CD4-positive, CD25-positive, alpha-beta regulatory T cell (primary cell): ENCODE measurements at places on chromosomes 5 and 9. TPM values are rescaled to one million over a fixed set of nuclear protein-coding genes. Genes with fewer than 3 reads are reported as not detected.

GRCh38 chr5:14440223-14440581, 141.4 kb upstream of the OTULINL start:
- no peak overlapping the region for H3K4me3 ChIP-seq
- no peaks in the 10 kb centered on the region for H3K27me3 ChIP-seq
- H3K36me3 ChIP-seq = no peaks in the 10 kb centered on the region

DNA sequence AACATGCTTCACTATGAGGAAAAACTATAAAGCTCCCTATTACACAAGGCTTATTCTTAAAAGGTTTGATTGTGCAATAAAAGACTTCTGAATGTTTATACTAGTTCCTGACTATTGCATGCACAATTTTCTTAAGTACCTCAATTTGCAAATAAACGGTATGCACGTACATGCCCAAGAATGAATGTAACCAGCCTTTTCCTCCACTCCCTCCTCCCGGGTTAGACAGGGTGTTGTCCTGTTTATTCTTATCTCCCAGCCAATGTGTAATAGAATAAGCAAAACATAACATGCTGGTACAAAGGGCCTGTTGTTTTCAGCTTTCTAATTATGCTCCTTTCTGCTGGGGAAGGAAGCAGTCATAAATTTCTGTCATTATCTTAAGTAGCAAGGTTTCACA, 79.1 kb downstream of the AOPEP start:
- no peaks in the 10 kb centered on the region for H3K27me3 ChIP-seq
- no peak for DNase-seq
- peaks cover 5% of the 10 kb centered on the region for H3K36me3 ChIP-seq
- H3K27ac ChIP-seq = no peak overlapping the region
- H3K4me3 ChIP-seq = no peak overlapping the region
- no peaks in the 10 kb centered on the region for H3K4me1 ChIP-seq

GRCh38 chr9:70232476-70232875, 26.3 kb upstream of the SMC5 start:
- no peak for DNase-seq
- H3K4me1 ChIP-seq = no peaks in the 10 kb centered on the region
- H3K27me3 ChIP-seq = no peaks in the 10 kb centered on the region
- H3K4me3 ChIP-seq = no peak overlapping the region
- no peaks in the 10 kb centered on the region for H3K36me3 ChIP-seq

FOXD4L4 gene
- not detected for polyA plus RNA-seq

FBP1 gene
- 4.8 TPM for polyA plus RNA-seq

CNTNAP3 gene
- polyA plus RNA-seq = not detected
